NCI-H446 (cell line): ENCODE measurements at places on chromosomes 12 and 14.

DNA sequence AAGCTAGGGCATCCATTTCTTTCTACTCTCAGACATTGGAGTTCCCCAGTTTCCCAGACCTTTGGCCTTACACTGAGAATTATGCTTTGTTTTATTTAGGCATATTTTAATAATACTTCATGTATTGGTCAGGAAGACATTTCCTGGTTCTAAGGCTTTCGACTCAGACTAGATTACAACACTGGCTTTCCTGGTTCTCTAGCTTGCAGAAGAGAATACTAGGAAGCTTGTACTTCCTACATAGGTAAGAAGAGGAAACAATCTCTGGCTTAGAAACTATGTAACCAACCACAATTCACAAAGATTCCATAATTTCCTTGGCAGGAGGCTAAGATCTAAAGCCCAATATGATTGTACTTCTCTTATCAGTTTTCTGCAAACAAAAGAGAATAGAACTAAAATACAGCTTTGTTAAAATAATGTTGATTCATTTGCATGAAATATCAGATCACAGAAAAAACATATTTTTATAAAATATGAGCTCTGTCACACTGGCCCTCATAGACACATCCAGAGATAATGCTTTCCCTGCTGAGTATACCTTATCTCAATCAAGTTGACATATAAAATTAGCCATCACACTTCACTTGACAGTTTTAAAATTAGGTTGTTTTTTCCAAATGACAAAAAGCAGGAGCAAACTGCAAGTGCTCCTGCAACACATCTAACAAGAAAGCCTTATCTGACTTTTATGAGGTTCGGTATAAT is 30.5 kb downstream of the CLEC2D start:
- no peak for DNase-seq

- DNase-seq, result no peak
Observed at GRCh38 chr12:30730011-30730410, 24.7 kb downstream of the CAPRIN2 start.

- DNase-seq, result no peak
Observed at GRCh38 chr12:12439636-12440035, 82.8 kb downstream of the BORCS5 start.

DNA sequence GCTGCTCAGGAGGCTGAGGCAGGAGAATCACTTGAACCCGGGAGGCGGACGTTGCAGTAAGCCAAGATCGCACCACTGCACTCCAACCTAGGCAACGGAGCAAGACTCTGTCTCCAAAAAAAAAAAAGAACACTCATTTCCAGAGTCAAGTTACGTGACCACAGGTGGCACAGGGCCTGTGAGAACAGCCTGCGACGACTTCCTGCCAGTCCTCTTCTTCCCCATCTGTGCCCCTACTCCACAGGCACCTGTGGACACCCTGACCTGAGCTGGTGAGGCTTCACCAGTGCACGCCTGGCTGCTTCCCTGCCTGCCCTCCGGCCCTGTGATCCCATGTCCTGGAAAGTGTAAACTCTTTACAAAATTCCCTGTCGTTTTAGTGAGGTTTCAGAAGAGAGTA is 77.7 kb downstream of the PPP2R5C start:
- DNase-seq, result no peak

DNA sequence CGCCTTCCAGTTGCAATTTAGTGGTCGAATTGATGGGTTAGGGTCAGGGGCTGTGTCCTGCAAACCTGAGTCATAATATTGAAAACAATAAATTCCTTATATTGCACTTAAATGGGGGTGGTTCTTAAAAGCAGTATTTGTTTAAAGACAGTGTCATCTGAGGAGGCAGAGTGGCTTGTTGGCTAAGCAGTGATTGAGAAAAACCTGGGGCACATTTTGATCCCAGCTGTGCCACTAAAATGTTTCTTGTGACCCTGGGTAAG is 48.4 kb downstream of the FBXW8 start:
- no peak for DNase-seq

DNA sequence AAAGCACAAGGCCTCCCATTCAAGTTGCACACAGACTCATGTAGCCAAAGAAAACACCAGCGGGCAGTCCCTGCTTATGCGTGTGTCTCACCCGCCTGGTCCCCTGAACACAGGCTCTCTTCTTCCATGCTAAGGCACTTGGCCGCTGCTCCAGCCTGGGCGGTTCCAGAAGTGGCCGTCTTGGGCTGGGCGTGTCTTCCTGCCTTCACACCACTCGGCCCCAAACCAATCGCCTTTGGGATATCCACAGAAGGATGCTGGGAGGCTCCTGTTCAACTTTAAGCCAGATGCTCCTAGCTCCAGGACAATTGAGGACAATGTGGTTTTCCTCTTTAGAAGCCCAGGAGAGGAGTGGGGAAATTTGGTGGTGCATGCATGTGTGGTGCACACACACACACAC is 2.2 kb downstream of the SCARB1 start:
- peak; percentile 89 for DNase-seq

DNA sequence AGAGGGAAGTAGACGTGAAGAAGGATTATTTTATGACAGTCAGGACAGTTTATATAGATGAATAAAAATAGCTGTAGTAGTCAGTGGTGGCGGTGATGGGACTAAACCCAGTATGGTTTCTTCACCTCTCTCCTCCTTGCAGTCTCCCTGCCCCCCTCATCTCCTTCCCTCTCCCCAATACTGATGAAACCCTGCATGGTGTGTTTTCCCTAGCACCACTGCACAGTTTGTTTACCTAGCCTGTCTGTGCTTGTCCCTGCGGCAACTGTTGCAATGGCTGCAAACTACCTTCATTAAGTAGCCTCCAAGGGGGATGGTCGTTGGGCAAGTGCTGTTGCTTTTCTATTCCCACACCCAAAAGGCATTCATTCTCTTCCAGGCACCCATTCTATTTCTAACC is 14.7 kb downstream of the PCBP2 start:
- no peak for DNase-seq

- DNase-seq, result no peak
Observed at GRCh38 chr12:53798575-53798974, 46.8 kb upstream of the CISTR start.

GRCh38 chr14:37903343-37904191 is 304.1 kb upstream of the SSTR1 start:
- peak; percentile 46 for DNase-seq

GRCh38 chr12:68119250-68119649 is 40.3 kb downstream of the IFNG start:
- no peak for DNase-seq

DNA sequence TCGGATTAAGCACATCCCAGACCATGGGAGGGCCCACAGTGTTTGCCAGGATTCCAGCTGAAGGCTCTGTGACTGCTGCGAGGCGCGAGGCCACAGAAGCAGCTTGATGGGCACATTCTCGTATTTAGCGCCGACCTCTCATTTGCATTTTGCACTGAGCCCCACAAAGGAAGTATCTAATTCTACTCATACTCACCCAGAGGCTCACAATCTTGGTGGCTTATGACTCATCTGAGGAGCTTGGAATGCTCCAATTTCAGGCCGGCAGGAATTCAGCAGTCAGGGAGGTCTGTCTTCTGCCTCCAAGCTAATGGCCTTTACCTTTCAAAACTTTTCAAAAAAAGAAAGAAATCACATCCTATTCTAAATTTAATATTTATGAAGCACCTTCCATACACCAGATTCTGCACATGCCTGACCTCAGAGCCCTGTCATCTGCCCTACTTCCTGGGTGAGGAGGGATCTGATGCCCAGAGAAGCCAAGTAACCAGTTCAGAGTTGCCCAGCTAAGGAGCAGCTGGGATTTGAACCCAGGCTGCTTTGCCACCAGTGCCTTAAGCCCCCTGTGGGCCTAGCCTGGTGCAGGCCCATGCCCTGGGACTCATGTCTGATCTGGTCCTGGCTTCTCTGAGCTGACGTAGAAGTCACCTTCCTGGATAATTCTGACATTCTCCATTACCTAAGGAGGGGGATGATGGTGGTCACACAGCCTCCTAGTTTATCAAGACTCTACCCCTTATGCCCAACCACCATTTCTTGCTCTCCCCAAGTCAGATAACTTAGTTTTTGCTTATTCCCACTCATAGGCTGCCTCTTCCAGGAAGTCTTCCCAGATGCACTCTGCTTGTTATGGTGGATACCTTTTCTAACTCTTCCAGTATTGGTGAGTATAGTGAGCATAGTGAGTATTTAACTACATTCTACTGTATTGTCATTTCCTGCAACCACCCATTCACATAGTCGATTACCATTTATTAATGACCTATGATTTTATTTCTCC is 198.9 kb downstream of the RBM19 start:
- DNase-seq, result no peak
